ENCODE measurements at places on chromosomes 5 and 9.
A peak's percentile ranks its signal among the peaks of the same experiment; 100 is the strongest.

DNA sequence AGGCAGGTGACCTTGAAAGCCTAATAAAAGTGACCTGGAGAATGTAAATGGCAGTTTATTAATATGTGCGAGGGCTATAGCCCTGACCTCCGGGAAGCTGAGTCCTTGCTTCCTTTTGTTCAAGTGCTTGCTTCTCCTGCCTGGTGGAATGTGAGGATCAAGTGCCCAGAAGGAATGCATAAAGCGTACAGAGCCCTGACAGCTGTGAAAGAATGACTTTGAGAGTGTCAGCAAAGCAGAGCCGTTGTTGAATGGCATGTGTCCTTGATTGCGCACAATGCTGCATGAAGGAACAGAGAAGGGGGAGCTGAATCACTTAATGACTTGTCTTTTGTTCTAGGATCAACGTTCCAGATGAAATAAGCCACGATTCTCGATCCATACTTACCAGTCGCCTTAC is 133.0 kb downstream of the SLF1 start:
- no peak for DNase-seq

DNA sequence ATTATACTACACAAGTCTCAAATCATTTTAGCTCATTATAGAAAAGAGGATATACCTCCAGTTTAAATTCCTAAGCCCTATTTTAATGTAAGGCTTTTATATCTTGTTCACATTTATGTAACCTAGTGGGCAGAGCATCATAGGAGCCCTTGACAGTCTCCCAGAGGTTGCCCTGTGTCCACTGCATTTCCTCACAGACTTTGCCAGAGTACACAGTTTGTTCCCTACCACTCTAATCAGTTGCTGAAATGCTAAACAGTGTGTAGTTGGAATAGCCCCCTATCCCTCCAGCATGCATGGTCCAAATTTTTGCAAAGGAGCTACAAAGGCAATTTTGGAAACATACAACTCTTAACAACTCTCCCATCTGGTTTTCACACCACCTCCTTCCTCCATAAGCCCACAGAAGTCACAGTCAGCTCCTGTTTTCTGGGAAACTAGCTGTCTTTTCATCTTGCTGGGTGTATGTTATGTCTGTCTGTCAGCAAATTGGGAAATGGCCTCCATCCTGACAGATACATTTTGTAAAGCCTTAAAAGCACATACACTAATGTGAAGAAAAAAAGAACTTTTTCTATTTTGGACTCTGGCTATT is 212.2 kb downstream of the DENND1A start:
- DNase-seq, result no peak

- DNase-seq, result no peak
These were observed 29.8 kb upstream of the MIER3 start for GRCh38 chr5:56981548-56982315.

GRCh38 chr5:89034588-89034987 is 151.6 kb upstream of the MEF2C start:
- no peak for DNase-seq

DNA sequence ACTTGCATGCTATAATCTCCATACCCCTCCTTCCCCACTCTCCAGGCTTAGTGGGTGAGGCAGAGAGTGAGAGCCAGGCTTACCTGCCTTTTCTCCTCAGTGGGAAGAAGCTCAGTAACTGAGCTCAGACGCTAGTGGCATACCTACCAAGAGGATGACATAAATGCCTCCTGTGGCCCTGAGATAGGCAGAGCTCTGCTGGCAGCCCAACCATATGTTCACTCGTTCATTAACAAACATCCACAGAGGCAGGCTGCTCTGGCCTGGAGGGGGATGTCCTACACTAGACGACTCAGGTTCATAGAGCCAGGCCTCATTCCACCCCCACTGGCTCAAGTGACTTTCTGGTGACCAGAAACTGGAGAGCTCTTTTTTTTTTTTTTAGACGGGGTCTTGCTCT is 81.3 kb downstream of the THBS4 start:
- no peak for DNase-seq

GRCh38 chr5:160548949-160549645 is 127.4 kb downstream of the PTTG1 start:
- no peak for DNase-seq

- DNase-seq, result no peak
These were observed 14.0 kb downstream of the TNC start for GRCh38 chr9:115103746-115104477.

DNA sequence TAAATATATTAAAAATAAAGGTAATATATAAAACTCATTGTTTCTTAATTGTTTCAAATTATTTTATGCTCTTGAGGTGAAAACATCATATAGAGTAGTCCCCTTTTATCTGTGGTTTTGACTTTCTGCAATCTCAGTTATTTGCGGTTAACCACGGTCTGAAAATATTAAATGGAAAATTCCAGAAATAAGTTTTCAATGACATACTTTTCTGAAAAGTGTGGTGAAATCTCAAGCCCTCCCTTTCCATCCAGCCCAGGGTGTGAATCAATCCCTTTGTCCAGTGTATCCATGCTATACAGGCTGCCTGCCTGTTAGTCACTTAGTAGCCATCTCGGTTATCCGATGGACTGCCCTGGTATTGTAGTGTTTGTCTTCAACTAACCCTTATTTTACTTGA is 546.7 kb upstream of the DMAC1 start:
- DNase-seq, result no peak

GRCh38 chr5:103646698-103647614 is 84.4 kb upstream of the NUDT12 start:
- DNase-seq, result no peak

GRCh38 chr5:17928581-17928981 is 294.3 kb downstream of the TAF11L14 start:
- peak; percentile 12 for DNase-seq

DNA sequence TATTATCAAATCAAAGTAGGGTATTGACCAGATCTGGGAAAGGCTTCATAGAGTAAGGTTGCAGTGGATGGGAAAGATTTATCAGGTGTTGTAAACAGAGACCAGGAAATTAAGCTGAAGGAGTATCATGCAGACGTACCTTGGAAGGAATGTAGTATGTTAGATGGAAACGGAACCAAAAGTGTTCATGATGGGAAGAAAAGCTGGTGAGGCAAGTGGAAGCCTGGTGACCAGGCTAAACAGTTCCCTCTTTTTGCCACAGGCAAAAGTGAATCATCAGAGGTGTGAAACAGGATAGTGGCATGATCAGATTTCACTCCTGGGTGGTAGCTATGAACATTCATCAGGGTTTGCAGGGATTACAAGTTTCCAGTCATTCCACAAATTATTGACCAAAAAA is 780.1 kb upstream of the DMAC1 start:
- DNase-seq, result no peak

- no peak for DNase-seq
These were observed 209.6 kb downstream of the SEMA6A start for GRCh38 chr5:116365006-116365496.

DNA sequence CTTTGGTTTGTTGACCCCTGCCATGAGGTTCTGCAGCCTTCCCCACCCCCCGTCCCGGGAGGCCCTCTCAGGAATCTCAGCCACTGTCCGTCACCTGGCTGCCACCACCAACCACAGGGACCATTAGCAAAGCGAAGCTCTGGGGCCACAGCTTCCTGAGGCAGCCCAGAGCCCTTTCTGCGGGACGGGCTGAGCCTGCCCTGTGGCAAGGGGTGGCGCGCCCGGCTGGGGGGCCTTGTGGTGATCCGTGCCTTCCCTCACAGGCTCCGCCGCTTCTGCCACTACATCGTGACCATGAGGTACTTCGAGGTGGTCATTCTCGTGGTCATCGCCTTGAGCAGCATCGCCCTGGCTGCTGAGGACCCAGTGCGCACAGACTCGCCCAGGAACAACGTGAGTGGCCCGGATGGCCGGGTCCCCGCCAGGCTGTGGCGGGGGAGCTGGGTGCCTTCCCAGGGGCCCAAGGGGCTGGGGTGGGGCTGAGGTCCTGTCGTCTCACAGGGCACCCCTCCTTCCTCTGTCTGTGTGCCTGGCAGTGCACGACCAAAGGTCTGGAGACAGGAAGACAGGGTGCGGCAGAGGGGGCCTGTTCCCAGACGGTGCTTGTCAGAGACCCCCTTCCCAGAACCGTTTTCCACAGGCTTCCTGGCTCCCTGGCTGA is 169.2 kb downstream of the CACNA1B start:
- DNase-seq, result no peak

DNA sequence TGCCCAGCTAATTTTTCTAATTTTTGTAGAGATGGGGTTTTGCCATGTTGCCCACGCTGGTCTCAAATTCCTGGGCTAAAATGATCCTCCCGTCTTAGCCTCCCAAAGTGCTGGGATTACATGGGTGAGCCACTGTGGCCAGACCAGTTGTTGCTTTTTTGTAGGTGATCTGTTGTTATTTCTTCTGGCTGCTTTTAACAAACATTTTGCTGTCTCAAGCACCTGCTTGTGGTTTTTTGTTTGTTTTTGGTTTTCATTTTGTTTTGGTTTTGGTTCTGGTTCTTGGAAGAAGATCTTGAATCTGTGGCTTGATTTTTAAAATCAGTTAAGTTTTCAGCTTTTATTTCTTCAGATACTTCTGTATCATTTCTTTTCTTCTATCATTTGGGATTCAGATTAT is 21.1 kb downstream of the ERCC6L2 start:
- DNase-seq, result no peak

DNA sequence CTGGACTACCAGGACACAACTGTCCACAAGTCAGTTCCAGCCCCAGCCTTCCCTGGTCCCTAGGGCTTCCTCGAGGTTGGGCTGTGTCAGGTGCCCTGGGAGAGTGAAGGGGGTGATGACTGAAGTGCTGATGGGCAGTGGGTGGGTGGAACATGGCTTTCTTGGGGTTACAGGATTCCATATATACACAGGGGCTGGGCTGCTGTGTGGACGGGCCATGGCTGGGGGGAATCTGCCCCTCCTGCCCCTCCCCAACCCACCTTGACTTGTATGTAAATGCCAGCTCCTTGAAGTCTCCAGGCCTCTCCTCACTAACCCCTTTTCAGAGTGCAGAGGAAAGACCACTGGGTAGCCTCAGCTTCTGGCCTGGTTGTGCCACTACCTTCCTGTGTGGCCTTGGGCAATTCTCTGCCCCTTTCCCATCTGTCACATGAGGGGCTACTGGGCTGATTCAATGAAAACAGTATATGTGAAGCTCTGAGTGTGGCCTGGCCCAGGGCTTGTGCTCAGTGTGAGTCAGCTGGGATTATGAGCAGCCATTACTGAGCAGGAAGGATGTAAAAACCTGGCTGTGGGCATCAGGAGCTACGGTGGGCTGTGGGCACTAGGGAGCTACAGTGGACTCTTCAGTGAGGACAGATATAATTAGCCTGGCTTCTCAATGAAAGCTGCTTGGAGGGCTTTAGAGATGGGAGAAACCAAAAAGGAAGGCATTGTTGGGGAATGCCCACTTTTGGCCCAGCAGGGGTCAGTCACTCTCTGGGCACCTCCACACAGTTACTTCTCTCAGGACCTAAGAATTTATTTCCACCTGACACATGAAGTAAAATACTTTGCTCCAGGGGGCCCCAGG is 23.3 kb downstream of the PITX1 start:
- no peak for DNase-seq

DNA sequence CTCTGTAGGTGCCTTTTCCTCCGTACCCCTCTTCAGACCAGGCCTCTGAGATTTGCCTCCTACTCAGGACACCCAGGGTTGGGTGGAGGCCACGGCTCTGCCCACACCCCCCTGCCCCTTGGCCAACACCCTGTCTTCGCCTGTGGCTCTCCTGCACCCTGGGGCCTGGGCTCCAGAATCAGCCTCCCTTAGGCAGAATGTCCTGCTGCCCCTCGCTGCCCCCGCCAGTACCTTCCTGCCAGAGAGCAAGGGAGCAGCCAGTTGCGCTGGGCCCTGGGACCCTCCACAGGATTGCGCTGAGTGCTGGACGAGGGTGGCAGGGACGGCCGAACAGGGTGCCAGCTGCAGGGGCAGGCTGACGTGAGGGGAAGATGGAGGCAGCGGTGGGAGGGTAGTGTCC is 53.5 kb downstream of the COL5A1 start:
- DNase-seq, result no peak

- no peak for DNase-seq
These were observed 1.6 kb downstream of the KDM4C start for GRCh38 chr9:6759185-6759977.

GRCh38 chr9:15240927-15241326 is 66.1 kb downstream of the TTC39B start:
- DNase-seq, result no peak

GRCh38 chr5:30100929-30101328 is 1092.6 kb upstream of the CDH6 start:
- DNase-seq, result no peak

GRCh38 chr9:99451112-99451606 is 229.1 kb downstream of the SEC61B start:
- no peak for DNase-seq

GRCh38 chr5:16797951-16798350 is 138.1 kb downstream of the MYO10 start:
- no peak for DNase-seq

GRCh38 chr9:100309992-100310391 is 42.8 kb downstream of the TEX10 start:
- no peak for DNase-seq

DNA sequence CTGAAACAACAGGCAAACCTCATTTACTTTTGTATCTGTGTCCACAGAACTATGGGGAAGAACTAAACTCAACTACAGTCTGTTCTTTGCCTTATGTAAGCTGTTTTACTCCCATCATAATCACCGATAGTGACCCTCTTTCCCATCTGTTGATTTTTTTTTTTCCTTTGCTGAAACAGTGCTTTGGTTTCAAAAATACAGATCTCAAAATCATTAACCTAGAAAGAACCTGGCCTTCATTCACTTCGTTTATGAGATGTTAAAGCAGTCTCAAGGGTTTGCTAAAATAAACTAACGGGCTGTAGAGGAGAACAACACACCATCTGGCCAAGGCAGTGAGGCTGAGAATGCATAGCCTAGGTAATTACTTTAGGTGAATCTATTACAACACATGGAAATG is 706.6 kb upstream of the ZNF608 start:
- DNase-seq, result no peak

DNA sequence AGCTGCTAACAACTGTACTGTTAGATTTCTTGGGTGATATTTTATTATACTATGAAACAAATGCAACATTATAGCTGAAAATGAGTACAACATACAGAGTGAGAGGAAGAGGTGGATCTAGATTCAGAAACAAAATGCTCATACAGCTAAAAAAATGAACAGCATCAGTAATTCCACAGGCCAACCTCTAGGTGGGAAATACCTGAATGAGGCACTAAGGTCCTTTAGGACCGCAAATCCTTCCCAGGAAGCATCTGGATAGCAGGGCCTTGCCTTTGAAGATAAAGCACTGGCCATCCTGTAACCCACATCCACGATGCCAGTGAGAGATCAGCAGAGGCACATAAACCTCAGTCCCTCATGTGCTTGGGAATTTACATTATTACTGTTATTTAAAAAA is 310.8 kb downstream of the YTHDC2 start:
- no peak for DNase-seq

Measured in amygdala (tissue), 56 donors.